ENCODE measurements at places on chromosomes 12 and 14.

DNA sequence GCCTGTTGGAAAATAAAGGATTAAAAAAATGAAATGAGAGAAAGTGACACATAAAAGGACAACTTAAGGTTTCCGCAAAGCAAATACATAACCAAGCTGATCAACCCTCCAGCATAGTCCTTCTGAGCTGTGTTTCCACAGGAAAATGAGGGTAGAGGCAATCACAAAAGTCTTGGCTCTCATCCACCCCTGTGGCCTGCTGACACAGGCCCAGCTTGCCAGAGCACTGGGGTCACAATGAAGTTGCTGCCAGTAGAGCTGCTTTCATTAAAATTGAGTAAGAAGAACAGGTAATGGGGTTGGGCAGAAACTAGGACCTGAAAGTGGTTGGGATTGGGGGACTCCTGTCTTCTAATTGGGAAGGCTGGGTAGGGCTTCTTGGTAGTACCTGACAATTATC lies 65.9 kb downstream of the RERG start:
- no peak for DNase-seq

- DNase-seq, result no peak
Observed at GRCh38 chr12:56222531-56222895, 791 bp upstream of the RNF41 start.

GRCh38 chr14:57657487-57657886 lies 163.8 kb upstream of the CCDC198 start:
- no peak for DNase-seq

- DNase-seq, result no peak
Observed at GRCh38 chr12:26704684-26705460, 128.1 kb downstream of the ITPR2 start.

GRCh38 chr14:20469890-20470602 lies 840 bp downstream of the PNP start:
- DNase-seq, result peak; percentile 65

DNA sequence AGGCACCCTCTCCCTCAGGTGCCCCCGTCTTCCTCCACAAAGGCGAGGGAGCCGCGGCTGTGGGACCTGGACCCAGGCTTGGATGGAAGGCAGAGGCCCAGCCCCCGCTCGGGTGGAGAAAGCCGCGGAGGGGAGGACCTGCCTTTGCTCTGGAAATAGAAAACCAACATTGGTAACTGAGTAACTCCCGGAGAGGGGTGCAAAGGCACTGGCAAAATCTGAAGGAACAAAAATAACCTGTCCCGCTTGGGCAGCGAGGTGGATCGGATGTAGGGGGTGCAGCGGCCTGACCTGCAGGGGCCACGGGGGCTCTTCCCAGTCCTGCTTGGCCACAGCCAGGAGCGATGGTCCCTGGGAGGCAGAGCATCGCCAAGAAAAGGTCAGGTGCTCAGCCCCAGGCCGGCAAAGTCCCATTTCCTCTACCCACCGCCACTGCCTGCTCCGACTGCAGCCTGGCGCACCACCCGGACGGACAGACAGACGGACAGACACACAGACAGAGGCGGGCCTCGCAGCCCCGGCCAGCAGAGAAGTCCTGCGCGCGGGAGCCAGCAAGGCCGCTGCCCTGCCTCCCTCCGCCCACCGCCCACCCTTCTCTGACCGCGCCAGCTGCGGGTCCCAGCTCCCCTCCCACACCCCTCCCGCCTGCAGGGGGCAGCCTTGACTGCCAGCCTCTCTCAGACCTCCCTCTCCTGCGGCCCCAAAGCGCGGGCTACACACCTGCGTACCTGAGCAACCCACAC lies 21.4 kb upstream of the TMEM106C start:
- DNase-seq, result peak; percentile 42

DNA sequence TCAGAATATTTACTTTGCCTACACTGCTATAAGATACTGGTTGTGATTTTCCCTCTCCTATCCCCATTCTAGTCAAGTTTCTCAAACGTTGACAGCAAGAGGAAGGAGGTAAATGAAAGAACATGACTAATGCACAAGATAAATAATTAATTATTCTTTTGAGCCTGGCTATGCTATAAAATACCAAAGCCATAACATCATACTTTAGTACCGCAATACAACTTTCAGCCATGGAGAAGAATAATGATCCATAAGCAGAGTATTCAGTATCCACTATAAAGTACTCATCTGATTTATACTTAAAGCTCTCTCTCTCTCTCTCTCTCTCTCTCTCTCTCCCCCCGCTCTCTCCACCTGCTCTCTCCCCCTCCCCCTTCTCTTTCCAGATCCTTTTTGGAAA lies 41.3 kb downstream of the TDG start:
- DNase-seq, result no peak

GRCh38 chr12:122184517-122184916 lies 1.6 kb downstream of the LRRC43 start:
- no peak for DNase-seq

DNA sequence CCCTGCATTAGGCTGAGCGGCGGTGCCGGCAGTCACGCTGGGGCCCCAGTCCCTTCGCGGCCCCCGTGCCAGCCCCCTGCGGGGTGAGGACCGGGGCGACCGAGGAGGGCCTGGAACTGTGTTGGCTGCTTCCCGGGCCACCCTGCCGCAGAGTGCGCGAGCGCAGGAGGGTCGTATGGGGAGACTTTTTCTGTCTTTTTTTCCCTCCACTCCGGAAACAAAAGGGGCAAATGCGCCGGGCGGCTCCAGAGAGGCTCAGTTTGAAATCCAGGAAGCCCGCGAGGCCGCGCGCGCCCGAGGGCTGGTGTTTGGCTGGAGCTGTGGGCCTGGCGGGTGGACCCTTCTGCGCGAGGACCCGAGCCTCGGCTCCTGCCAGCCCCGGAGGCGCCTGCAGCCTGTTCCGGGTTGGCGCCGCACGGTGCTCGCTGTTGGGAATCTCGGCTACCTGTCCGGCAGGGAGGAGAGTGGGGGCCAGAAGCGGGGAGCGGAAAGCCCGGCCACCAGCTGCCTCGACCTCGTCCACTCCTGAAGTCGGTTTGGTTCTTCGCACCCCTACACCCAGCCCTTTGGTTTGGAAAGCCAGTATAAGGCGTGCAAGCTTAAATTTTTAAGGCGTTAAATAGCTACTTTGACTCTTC lies 638 bp downstream of the PLEKHG3 start:
- DNase-seq, result peak; percentile 33

DNA sequence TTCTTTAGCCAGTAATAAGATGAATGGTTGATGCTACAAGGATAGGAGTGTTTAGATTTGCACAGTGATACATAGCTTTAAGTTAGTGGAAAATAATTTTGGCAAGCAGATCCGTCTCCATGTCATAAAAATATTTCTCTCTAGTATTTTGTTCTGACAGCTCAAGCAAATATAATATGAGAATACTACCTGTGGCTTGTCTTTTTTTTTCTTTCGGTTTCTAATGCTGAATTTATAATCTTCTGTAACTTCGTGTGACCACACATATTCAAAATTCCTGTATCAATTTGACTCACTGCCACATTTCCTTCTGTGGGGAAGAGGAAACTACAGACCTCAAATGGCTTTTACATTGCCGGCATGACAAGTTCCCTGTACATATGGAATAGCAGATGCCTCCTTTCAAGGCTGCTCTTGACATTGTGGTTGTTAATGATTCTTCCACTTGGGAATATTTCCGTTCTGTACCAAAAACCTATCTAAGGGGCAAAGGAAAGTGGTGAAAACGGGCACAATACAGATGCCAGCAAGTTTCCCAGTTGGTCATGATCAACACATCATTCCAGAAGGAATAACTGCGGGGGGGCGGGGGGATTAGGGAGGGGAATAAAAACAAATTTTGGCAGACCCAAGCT lies 103.6 kb upstream of the CCDC91 start:
- DNase-seq, result no peak

- no peak for DNase-seq
Observed at GRCh38 chr12:542395-543113, 82.8 kb downstream of the B4GALNT3 start.

GRCh38 chr14:94768141-94768520 lies 1.8 kb downstream of the GSC start:
- no peak for DNase-seq

- no peak for DNase-seq
Observed at GRCh38 chr12:89793946-89794345, 85.3 kb upstream of the ATP2B1 start.

DNA sequence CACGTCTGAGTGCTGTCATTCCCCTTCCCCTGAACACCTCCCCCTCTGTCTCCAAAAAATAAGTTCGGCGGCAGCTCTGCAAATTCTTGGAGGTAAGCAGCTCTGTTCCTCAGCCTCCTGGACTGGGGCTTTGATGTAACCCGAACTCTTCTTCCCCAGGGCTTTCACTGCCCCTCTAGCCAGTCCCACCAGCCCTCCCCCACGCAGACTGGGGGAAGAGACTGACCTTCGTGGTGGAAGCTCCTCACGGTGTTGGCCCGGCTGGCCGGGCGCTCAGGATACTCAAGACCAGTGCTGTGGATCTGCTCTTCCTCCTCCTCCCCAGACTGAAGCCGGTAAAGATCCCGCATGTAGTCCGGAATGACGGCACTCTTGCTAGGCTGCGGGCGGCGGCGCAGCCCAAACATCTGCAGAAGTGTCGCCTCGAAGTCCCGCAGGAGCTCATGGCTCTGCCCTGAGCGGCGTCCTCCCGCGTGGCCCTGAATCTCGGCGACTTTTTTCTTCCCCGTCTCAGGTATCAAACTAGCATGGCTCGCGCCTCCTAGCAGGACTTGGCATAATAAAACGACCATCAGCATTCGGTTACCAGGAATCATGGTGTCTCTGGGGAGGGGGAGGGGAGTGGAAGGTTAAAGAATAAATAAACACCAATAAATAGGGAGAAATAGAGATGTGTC lies 4.9 kb downstream of the BMP4 start:
- DNase-seq, result no peak

DNA sequence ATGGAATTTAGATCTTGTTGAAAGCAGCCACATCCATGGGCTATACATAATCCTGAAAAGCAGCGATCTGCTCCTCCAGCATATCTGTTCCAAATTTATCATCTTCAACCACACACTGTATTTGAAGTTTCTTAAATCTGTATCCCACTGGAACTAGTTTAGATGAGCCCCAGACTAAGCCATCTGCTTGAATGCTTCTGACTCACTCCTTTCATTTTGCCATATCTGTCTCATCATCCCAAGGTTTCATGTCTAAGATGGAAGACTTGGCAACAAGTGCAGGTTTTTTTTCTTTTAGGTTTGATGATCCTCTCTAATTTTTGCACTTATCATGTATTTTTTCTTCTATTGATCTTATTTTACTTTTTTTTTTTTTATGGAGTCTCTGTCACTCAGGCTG lies 54.4 kb upstream of the TMEM263 start:
- DNase-seq, result no peak

- DNase-seq, result no peak
Observed at GRCh38 chr12:89461649-89462612, 62.7 kb downstream of the GALNT4 start.

DNA sequence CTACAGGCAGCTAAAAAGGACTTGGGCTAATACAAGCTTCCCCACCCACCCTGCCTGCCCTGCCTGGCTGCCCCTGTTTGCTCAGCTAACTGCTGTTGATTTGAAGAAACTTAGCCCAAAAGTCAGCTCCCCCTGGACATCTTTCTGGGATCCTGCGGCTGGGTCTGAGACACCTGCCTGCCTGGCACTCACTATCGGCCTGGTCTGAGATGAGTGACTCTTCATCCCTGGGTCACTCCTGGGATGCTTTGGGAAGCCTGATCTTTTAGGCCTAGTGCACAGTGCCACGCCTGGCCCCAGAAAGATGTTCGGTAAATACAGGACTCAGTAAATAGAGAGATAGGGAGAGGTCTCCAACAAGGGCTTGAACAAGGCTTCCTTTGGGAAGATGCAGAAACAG lies 211.3 kb upstream of the DIO3 start:
- no peak for DNase-seq

- DNase-seq, result no peak
Observed at GRCh38 chr12:76462668-76463224, 96.8 kb downstream of the OSBPL8 start.

DNA sequence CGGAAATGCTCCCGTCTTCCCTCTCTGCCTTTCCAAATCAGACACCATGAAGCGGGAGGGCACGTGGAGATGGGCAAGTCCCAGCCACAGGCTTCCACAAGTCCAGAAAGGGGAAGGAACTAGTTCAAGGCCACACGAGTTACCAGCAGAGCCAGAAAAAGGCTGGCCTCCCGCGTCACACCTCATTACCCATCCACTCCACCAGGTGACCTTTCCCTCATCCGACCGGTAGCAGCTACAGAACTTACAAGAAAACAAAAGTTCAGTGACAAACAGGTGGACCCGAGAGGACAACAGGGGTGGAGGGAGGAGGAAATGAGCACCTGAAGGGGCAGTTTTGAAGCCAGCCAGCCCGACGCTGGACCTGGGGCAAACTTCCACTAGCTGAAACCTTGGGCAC lies 46.9 kb downstream of the CHGA start:
- no peak for DNase-seq

GRCh38 chr14:61493239-61493638 lies 171.9 kb downstream of the PRKCH start:
- DNase-seq, result no peak

DNA sequence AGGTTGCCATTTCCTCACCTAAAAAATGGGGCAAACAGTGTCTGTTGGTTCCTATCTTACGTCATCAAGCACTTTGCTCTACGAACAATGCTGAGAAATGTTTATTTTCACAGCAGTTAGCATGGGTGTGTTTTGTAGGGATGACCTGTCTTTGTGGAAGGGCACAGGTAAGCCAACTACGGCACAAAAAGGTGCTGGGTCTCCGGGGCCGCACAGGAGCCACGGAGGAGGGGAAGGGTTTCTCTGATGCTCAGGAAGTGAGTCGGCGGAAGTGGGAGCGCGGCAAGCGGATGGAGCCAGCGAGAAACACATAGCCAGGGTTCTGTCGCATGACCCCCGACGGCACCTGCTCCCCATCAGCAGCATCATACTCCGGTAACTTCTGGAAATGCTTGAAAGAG lies 65.6 kb upstream of the TCL1B start:
- peak; percentile 8 for DNase-seq

- DNase-seq, result no peak
Observed at GRCh38 chr12:42568952-42569915, 20.3 kb downstream of the PRICKLE1 start.

GRCh38 chr12:12476857-12477531 lies 85.7 kb downstream of the DUSP16 start:
- no peak for DNase-seq

DNA sequence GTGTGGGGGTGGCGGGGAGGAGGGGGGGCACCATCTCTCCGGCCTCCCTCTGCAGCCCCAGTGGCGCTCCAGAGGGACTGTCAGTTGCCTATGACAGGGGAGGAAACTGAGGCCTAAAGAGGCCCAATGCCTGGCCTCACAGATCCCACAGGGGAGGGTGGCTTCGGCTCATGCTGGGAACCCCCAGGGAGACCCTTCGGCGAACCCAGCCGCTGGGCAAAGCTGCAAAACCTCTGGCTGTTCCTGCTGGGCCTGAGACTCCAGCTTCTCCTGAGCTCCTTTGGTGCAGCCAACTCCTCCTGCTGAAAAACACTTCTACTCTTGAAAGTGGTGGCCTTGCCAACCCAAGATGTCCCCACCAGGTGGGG lies 170.1 kb upstream of the RTL1 start:
- DNase-seq, result no peak

- no peak for DNase-seq
Observed at GRCh38 chr12:100955139-100955538, 160.6 kb downstream of the ANO4 start.
